ENCODE measurements at places on chromosomes 7 and 10.

- DNase-seq: no peak
Observed at GRCh38 chr10:69406302-69406811, 10.4 kb downstream of the TACR2 start.

DNA sequence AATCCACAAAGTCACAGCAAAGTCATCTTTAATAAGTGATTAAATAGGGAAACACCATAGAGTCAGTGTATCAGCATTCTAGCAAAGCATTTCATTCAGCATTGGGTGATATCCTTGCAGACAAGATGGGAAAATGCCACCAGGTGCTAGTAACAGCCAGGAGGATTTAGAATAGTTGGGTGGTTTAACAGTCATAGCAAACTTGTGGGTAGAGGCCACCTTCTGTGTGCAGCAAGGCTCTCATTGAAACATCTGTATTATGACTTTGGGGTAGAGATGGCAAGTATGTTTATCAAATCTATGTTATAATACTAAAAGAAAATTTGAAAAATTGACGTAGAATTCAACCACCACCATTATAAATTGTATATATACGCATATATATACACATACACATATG lies 26.4 kb upstream of the ADO start:
- DNase-seq: no peak

DNA sequence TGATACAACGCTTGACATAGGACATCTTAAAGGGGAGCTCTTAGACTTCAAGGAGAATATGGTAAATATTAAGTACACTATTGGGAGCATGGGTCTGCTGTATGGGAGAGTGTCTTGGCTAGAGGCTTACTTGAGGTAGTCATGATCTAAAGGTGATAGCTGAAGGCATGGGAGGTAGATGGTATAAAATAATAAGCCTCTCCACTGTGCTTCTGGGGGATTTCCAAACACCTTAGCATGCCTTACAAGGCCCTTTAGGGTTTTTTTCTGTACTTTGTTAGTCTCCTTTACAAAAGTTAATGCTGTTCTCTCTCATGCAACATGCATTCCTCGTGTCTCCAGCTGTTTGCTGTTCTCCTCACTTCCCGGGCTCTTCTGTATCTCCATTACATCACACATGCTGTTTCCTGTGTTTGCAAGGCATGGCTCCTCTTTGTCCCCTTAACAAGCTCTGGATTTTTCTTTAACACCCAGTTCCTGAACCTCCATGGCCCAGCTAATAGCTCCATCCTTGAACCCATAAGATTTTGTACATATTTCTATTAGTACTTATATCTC lies 449.7 kb downstream of the AUTS2 start:
- DNase-seq: no peak

DNA sequence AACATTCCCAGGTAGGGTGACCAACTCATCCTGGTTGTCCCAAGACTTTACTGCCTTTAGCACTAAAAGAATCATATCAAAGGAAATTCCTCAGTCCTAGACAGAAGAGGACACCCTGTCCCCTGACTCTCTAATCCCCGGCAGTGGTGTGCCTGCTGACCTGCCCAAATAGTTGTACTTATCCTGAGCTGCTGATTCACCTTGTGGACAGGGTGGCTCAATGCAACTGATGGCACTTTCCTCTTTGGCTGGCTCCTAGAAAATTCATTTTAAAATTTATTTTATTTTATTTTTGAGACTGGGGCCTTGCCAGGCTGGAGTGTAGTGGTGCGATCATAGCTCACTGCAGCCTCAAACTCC lies 111.7 kb downstream of the JCAD start:
- no peak for DNase-seq

DNA sequence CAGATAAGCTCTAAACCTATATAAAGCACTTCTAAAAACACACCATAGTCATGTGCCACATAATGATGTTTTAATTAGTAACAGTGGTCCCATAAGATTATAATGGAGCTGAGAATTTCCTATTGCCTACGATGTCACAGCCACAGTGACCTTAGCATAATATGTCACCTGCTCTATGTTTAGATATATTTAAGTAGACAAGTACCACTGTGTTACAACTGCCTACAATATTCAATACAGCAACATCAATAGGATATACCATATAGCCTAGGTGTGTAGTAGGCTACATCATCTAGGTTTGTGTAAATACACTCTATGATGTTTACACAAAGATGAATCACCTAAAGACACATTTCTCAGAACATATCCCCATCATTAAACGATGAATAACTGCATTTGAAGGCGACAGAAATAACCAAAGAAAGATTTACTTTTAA lies 24.5 kb downstream of the GPR22 start:
- no peak for DNase-seq

- DNase-seq: peak; percentile 18
Observed at GRCh38 chr7:148700661-148701064, 2.0 kb downstream of the CUL1 start.

DNA sequence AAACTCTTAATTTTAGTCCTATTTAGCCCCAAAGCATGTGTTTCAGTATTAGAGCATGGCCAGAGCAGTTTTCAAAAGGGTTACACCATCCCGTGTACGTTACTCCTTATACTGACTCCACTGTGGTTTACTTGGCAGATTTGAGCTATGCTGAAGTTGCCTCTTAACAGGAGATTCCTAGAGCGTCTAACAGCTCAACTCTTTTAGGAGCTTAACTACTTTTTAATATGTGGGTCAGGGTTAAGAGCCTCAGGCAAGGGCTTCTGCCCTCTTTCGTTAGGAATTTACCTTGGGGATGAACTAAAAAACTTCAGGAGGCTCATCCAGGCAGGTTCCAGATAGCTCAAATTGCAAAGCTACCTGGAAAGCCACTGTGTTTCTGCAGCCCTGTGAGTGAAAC lies 674.8 kb upstream of the C7orf33 start:
- no peak for DNase-seq

- DNase-seq: no peak
Observed at GRCh38 chr7:70669854-70670253, 462.1 kb upstream of the GALNT17 start.

DNA sequence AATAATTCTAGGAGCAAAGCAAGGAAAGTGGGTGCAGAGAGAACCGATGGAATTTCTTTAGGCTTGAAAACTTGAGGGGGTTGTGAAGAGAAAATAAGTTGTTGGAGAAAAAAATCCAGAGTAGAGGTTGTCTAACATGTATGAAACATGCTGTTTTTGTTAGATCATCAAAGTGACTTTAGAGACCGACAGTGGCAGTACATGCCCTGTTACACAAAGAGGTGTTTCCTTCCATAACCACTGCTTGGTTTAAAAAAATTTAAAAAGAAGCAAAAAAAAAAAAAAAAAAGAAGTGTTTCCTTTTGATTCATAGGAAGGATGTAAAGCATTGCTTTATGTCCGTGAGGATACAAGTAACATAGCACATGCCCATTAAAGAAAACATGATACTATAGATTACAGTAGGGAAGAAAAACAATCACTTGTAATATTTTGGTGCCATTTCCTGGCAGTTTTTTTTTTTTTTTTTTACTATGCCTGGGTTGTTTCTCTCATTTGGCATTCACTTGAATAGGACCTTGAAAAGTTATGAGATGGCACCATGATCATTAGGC lies 6.1 kb downstream of the ENTPD1 start:
- DNase-seq: no peak

DNA sequence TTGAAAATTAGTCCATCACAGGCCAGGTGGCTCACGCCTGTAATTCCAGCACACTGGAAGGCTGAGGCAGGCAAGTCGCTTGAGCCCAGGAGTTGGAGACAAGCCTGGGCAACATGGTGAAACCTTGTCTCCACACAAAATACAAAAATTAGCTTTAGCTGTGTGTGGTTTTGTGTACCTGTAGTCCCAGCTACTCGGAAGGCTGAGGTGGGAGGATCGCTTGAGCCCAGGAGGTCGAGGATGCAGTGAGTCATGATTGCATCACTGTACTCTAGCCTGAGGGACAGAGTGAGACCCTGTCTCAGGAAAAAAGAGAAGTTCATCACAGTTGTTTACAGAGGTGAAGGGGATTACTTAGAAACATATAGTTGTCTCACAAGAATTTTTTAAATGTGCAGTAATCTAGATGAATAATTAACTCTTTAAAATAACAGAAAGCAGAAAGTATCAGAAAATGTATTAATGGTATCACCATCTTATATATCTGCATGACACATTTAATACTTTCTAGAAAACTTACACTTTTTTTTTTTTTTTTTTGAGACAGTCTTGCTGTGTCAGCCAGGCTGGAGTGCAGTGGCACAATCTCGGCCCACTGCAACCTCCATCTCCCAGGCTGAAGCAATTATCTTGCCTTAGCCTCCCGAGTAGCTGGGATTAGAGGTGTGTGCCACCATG lies 8.9 kb downstream of the LCOR start:
- no peak for DNase-seq

GRCh38 chr7:94877731-94878670 lies 29.4 kb upstream of the PPP1R9A start:
- DNase-seq: no peak

DNA sequence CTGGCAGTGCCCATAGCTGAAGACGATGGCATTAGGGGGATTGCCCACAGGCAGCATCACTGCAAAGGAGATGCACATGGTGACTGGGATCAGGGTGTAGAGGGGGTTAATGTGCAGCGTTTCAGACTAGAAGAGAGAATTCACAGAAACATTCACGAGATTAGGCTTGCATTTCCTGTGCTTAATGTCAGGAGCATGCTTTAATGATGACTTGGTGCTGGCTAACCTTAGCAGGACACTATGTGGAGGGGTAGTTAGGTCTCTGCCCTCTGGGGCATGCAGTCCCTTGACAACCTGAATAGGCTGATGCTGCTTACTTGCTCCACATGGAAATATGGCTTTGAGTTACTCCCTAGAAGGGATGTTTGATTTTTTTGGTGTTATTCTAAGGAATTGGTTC lies 21.8 kb downstream of the STMP1 start:
- DNase-seq: peak; percentile 38

GRCh38 chr10:62096256-62096933 lies 172.2 kb downstream of the RTKN2 start:
- DNase-seq: no peak

- no peak for DNase-seq
Observed at GRCh38 chr7:87984088-87984487, 50.0 kb downstream of the ADAM22 start.

DNA sequence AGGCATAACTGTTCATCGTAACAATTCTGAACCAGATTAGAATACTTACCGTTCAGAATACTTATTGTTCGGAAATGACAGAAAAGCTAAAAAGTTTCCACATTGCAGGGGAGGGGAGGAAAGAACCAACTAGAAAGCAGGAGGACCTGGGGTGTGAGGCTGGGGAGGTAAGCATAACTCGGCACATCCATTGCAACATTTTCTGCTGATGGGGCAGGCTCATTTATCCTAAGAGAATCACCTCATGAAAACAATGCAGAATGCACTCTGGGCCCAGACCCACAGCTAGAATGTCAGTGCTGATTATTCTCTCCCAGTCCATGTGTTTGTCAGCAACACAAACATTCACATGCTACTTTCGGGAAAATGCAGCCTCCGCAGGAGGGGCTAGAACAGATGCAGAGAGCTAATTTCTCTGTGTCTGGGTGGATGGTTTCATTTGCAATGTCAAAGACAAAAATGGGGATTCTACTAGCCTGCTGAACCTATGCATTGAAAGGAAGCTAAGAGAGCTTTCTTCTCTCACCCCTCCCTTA lies 9.6 kb downstream of the DNMBP start:
- DNase-seq: no peak

DNA sequence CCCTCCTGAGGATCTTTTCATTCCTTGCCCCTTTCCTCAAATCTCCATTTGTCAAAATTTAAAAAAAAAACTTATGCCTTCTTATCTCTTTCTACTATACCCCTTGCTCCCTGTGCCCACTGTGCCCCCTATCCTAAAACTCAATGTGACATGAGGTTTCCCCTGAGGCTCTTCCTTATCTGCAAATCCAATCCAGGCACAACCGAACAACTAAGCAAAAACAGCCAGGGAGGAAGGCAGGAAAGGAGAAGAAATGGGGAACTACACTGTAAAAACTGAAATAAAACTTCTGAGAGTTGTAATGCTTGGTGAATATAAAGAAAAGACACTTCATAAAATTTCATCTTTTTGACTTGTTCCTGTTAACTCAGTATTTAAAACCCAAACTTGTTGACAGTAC lies 54.2 kb downstream of the CRPPA start:
- DNase-seq: no peak

GRCh38 chr10:24132741-24133140 lies 76.2 kb upstream of the KIAA1217 start:
- peak; percentile 20 for DNase-seq

- no peak for DNase-seq
Observed at GRCh38 chr10:125011926-125012705, 70.2 kb downstream of the ZRANB1 start.

DNA sequence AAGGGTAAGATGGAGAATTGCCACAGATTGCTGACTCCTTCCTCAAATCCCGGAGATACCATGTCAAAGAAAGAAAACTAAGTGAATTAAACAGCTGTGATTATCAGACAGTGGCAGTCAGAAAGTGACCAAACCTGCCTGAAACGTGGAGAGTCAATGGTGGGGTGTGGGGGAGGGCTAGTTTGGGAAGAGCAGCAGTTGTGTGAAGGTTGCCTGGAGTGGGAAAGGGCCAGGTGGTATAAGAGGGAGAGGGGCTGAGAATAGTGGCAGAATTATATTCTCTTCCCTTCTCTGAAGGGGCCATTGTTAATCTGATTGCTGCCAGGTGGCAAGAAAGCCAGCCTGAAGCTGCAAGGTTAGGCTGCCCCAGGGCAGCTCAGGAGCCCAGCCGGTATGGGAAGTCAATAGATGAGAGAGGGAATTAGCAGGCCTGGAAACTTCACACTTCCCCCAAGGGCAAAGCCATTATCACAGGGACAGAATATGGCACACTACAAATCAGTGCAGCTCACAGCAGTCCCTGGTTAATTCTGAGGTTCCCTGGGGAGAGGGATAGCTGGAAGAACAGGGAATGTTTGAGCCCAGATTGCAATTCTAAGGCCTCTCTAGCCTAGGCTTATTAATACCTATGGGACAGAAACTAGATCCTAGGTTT lies 83.9 kb upstream of the ITGB1 start:
- DNase-seq: no peak

DNA sequence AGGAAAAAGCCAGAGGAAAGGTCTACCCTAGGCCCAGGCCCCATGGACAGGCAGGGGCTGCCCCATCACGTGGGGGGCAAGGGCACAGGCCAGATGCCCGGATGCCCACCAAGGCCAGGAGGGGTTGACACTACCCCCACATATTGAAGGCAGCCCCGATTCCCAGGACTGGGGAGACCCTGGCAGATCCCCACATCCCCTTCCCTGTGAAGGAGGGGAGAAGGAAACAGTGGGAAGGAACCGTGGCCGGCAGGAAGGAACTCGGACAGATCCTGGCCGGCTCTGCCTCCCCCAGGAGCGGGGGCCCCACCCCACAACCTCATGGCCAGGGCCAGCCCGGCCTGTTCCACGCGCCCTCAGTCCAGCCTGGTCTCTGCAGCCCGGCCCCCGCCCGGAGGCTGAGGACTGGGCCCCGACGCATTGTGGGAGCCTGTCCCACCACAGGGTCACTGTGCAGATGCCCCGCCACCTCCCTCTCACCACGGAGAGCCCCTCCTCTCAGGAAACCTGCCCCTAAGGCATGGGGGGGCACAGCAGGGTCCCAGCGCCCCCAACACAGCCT lies 41.3 kb downstream of the PAPOLB start:
- no peak for DNase-seq
